GM04503 (cell line): ENCODE measurements at places on chromosomes 5 and 9.
A peak's percentile ranks its signal among the peaks of the same experiment; 100 is the strongest.

- no peak for DNase-seq
Measured at GRCh38 chr9:36867672-36868471, 166.2 kb downstream of the PAX5 start.

GRCh38 chr9:24553183-24553552, 7.5 kb upstream of the IZUMO3 start:
- no peak for DNase-seq

DNA sequence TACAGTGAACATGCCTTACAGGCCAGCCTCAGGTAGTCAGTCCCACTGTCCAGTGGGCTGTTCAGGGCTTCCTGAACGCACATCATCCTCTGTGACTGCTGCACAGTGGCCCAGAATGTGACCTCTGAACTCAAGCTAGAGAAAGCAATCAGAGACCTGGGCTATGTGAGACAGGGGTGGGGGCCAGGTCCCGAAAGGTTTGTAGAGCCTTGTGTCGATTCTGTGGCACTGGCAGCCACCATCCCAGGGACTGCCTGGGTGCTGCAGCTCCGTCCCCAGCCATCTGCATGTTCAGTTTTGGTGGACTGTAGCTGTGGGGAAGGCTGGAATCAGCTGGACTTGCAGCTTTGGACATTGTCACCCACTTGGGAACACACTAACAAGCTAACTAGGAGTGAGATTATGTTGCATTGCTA, 47.7 kb downstream of the MVB12B start:
- no peak for DNase-seq

GRCh38 chr9:135732569-135733257, 30.7 kb downstream of the KCNT1 start:
- DNase-seq: no peak

DNA sequence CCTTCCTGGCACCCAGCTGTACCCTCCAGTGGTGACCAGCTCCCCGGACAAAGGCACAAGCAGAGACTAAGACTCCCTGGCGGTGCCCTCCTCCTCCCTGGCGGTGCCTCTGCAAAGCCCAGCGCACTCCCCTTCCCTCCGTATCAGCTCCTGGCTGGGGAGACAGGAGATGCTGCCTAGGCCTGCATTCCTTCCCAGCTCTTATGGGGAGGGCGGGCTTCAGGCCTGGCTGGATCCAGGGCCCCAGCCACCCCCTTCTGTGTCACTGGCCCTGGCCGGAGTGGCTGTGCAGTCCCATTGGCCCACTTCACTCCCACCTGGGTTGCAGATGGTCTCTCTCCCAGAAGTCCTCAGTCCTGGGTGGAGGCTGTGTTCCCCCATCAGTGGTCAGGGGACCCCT, 6.4 kb downstream of the LCN12 start:
- DNase-seq: no peak

DNA sequence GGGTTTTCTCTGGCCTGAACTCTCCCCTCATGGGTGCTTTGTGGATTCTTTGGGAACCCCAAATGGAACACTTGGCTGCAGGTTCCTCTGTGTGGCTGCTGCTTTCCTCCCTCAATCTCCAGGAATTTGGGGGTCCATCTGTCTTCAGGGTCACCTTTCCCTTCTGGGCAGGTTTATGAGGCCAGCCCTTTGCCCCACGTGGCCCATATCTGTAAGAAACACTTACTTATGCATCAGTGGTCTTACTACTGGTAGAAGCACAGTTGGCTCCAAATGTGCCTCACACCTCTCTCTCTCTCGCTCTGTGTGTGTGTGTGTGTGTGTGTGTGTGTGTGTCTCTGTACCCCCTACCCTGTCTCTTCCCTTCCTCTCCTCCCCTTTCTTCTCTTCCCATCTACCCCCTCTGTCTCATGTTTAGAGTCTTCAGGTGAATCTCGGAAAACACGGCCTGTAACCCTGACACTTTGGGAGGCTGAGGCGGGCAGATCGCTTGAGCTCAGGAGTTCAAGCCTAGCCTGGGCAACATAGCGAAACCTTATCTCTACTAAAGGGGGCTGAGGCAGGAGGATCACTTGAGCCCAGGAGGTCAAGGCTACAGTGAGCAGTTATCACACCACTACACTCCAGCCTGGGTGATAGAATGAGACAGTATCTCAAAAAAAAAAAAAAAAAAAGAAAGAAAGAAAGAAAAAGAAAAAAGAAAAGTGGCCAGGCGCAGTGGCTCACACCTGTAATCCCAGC, 26.8 kb downstream of the C5orf15 start:
- no peak for DNase-seq

DNA sequence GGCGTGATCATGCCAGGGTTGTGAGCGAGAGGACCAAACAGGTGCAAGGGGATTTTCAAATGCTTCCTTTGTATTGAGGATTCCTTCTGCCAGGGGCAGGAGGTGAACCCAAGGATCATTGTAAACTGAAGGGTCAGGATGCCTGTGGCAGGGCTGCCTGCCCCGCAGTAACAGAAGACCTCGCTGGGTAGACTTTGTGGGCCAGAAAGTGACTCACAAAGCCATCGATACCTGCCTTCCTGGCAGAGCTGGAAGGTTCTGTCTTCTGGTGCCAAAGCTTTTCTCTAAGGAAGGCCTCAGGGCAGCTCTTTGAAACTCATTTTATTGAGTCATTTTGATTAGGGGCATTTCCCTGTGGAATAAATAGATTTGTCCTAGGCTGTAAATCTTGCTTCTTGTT, 223.4 kb downstream of the ICE1 start:
- DNase-seq: no peak

GRCh38 chr9:36401897-36402480, 1.9 kb upstream of the RNF38 start:
- DNase-seq: no peak

DNA sequence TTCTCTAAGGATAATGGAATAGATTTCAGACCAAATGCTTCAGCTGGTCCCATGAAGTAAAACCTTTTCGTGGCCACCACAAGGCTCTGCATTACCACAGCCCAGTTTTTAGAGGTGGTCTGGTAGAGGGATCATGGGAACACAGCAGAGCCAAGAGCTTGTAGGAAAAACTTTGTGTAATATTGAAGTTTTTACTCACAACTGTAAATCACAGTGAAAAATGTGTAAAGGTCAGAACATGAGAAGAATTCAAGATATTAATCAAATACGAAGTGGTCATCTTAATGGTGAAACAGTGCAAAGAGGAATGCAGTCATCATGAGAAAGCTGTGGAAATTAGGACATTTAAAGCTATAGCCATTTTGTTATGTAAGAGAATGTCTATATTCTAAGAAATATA, 197.5 kb downstream of the NPR3 start:
- peak; percentile 28 for DNase-seq

DNA sequence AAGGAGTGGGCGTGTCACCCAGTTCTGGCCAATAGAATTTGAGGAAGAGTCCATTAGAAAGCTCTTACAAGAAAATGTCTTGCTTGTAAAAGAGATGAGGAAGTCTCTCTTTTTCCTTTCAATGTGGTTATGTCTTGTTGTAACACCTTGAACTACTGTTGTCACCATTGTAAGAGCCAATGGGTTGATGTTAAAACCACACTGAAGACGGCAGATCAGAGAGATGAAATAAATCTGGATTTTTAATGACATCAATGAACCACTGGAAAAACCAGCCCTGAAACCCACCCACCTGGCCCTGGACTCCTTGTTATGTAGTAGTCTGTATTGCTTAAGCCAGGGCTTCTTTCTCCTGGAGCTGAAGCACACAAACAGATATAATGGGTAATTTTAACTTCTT, 83.8 kb upstream of the ERCC6L2 start:
- no peak for DNase-seq

- DNase-seq: no peak
Measured at GRCh38 chr5:108111736-108112135, 270.2 kb downstream of the FBXL17 start.

GRCh38 chr5:10538789-10539686, 24.8 kb upstream of the ANKRD33B start:
- no peak for DNase-seq

DNA sequence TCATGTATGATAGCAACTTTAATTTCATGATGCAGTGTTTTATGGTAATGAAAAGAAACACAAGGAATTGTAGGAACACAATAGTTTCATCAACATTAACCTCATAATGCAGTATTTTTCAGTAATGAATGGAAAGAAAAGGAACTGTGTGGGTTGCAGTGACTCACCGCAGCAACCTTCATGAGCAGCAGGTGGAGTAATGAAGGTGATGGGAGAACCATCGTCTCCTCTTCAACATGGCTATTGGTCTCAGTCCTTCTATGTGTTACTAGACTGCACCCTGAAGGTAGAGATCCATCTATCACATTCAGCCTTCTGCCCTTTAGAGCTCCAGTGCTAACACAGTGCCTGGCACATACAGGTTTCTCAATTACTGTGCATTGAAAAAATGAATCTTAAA, 58.0 kb downstream of the TMEM215 start:
- DNase-seq: no peak

GRCh38 chr5:92525131-92525530, 1055.9 kb downstream of the NR2F1-AS1 start:
- no peak for DNase-seq

GRCh38 chr9:129584136-129584535, 36.8 kb downstream of the C9orf50 start:
- DNase-seq: peak; percentile 40

- no peak for DNase-seq
Measured at GRCh38 chr5:9408964-9409363, 136.9 kb downstream of the SEMA5A start.

GRCh38 chr5:32522429-32523143, 62.8 kb upstream of the SUB1 start:
- DNase-seq: peak; percentile 84

GRCh38 chr9:132410642-132411041, 631 bp downstream of the CFAP77 start:
- no peak for DNase-seq

DNA sequence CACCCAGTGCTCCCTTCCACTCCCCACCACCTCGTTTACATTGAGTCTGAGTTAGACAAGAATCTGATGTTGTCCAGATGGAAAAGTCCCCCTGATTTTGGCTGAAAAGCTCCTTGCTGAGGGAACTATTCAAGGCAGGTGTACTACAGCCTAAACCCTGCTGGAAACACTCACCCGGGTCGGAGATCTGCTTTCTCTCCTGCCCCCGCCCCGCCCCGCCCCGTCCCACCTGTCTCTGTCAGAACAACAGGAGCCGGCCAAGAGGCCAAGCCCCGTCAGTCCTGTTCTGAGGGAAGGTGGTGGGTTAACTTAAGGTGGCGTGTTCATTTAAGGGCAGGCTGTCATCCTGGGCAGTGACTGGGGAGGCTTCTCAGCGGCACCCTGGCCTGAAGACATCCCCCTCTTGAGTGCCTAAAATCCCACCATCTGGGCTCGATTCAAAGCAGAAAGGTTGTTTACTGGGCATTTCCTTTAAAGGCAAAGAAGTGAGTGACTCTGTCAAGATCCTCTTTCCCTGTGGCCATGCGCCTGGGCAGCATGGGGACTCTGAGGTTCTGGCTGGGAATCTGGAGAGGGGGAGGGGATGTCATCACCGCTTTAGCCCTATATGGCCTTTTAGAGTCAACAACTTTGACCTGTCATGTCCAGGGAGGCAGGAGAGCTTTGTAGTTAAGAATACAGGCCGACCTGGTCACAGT, 71.1 kb upstream of the NEURL1B start:
- no peak for DNase-seq

GRCh38 chr9:78778861-78779374, 482.0 kb downstream of the PSAT1 start:
- no peak for DNase-seq

GRCh38 chr9:133468777-133469421, 9.1 kb downstream of the CACFD1 start:
- no peak for DNase-seq

DNA sequence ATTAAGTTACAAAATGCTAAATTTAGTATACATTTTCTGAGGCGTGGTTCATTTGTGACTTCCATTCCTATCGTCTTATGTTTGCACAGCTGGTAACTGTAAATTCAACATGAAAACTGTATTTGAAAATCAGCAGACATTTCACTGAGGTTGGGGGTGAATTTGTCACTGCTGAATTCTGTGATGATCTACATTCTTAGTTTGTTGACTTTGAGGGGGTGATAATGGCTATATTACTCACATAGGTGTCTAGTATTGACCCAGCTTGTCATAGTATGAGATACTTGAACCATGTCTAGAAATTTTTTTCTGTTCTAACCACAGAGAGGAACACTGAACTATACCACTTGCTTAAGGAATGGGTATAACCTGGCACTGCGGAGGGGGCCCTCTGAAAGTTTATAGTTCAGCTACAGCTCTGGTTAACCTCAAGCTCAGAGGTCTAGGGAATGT, 313.3 kb downstream of the PIK3R1 start:
- DNase-seq: no peak

DNA sequence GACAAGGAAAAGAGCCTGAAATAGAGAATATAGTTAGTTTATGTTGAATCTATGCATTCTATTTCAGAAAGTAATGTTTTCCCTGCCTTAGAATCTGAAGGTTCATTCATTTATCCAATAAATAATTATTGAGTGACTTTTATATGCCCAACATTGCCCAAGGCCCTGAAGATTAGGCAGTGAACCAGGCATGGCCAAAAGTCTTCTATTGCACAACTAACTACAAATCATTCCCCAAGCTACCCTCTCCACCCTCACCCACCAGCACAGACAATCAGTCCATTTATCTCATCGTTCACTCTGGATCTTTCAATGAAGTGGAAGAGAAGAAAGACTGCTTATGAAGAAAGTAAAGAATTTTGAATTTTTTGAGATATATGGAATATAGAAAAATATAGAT, 268.4 kb downstream of the PLK2 start:
- DNase-seq: no peak

GRCh38 chr9:99750526-99750925, 71.2 kb upstream of the NR4A3 start:
- no peak for DNase-seq

DNA sequence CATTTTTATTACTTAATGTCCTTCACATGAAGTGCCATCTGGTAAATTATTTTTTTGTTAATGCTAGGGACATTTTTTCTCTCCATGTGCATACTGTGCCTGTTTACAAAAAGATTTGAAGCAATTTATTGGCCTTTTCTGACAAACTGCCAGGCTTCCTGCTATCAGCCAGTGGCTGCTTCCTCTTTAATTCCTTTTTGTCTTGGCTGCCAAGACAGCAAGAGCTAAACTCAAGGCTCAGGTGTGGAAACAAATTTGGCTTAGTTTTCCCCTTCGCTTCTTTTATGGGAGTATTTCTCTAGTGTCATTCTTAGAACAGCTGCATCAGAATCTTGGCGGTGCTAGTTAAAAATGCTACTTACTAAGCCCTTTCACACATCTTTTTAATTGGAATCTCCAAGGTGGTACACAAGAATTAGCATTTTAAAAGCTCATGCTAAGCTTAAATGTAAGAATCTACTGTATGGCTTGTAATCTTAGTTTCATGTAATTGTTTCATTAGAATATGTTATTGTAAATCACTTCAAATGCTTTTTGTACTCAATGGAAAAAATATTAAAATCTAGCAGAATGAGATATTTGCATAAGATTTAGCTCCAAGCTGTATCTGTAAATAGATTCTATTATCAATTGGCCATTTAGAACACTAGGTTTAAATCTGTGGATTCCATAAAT, 134.2 kb upstream of the RASGRF2 start:
- no peak for DNase-seq
